ENCODE measurements at places on chromosomes 7 and 10. TPM values are rescaled to one million over a fixed set of nuclear protein-coding genes. Genes with fewer than 3 reads are reported as not detected.

POU6F2 gene
- total RNA-seq, result 1.4 TPM

- no peak for DNase-seq
These were observed 108.5 kb downstream of the RAB18 start for GRCh38 chr10:27612551-27613035.

TBX20 gene
- 1.9 TPM for total RNA-seq

GRCh38 chr10:75403144-75403938 is 1.8 kb upstream of the ZNF503 start:
- DNase-seq, result peak; percentile 58

NUDCD3 gene
- total RNA-seq, result 75.3 TPM

DNA sequence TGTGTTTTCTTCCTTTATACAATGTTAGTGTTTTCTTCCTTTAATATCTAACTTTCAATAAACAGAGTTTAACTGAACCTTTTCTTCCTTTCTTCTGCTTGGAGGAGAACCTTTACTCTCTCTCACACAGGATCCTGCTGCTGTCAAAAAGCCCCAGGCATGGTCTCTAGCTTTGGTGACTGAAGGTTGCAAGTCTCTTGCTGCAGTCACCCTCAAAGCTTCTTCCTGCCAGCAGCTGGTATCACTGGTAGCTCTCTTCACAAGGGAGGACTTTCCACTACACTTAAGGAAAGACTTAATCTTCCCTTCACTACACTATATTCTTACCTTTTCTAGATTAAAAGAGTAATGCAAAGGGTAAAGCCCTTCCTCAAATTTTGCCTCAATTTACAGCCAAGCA is 153.4 kb downstream of the SGMS1 start:
- DNase-seq, result no peak

DNA sequence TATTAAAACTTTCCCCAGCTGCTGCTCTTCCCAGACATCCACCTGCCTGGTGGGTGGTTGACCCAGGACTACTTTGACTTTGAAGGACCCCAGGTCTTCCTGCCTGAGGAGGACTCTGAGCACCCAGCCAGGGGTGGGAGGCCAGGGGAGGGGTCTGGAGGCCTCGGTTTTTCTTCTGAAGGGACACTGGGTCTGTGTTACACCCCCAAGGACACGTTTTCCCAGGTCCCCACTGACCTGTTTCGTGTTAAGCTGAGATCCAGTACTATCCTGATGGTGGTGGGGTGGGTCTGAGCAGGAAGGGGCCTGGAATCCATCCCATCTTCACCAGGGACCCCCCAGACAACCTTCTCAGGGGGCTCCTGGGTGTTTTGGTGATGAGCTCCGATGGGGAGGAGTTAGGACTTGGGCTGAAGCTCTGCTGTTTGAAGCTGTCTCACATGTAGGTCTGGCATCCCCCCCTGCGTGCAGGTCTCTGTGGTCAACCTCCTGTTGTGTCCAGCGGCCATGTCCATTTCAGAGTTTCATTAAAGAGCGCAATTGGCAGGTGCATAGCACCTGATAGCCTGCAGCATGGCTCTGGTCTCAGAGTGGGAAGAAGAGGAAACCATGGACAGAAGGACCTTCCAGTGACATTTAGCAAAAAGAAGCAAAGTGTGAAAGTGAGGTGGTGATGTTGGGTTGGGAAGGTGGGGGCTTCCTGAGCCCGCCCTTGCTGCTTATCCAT is 3.5 kb downstream of the JAKMIP3 start:
- no peak for DNase-seq

DNA sequence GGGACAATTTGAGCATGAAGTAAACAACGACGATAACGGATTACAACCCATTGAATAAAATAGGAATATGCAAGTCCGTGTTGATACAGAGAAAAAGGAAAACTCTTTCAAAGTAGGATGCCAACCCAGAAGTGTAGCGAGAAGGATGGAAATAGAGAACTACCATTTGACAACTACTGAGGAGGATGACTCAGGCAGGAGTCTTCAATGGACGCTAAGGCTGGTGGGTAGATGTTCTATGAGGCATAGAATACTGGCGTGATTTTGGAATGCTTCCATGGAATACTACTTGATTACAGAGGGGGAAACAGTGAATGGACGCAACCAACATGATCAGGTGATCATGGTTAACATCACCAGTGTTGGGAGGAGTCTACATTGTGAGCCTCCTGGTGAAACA is 828 bp upstream of the CFAP70 start:
- peak; percentile 13 for DNase-seq

- DNase-seq, result no peak
These were observed 162.1 kb downstream of the FANK1 start for GRCh38 chr10:126058507-126058906.

- peak; percentile 76 for DNase-seq
These were observed 48.3 kb downstream of the ZNF783 start for GRCh38 chr7:149310113-149310836.

DNA sequence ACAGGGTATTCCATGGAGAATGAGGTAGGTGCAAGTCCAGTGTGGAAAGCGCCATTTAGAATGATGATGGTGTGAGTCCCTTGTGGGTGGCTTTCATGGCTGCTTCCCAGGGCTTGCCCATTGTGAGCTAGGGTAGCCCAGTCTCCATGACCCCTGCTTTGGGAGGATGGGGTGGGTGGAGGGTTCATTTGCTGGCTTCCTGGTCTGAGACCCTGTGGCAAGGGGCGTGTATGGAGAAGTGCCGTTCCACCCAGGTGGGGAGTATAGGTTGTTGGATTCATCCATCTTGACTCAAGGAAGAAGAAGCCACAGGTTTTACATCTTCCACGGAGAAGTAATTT is 27.7 kb downstream of the CCM2 start:
- DNase-seq, result no peak

CYP2E1 gene
- total RNA-seq, result 2.5 TPM

DNA sequence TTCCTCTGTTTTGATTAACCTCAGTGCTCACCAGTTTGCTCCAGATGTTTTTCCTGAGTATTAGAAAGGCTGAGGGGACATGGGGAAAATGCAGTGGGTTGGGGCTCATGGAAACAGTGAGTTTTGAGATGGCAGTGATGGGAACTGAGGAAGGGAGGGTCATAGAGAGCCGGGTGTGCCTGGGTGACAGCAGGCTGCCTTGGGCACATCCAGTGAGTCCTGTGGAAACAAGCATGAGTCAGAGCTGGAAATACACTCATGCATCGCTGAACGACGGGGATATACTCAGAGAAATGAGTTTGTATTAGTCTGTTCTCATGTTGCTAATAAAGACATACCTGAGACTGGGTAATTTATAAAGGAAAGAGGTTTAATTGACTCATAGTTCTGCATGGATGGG is 202.2 kb downstream of the TMEM178B start:
- DNase-seq, result peak; percentile 19

GSAP gene
- 5.8 TPM for total RNA-seq

GRCh38 chr7:80140388-80140787 is 5.8 kb downstream of the GNAI1 start:
- no peak for DNase-seq

DNA sequence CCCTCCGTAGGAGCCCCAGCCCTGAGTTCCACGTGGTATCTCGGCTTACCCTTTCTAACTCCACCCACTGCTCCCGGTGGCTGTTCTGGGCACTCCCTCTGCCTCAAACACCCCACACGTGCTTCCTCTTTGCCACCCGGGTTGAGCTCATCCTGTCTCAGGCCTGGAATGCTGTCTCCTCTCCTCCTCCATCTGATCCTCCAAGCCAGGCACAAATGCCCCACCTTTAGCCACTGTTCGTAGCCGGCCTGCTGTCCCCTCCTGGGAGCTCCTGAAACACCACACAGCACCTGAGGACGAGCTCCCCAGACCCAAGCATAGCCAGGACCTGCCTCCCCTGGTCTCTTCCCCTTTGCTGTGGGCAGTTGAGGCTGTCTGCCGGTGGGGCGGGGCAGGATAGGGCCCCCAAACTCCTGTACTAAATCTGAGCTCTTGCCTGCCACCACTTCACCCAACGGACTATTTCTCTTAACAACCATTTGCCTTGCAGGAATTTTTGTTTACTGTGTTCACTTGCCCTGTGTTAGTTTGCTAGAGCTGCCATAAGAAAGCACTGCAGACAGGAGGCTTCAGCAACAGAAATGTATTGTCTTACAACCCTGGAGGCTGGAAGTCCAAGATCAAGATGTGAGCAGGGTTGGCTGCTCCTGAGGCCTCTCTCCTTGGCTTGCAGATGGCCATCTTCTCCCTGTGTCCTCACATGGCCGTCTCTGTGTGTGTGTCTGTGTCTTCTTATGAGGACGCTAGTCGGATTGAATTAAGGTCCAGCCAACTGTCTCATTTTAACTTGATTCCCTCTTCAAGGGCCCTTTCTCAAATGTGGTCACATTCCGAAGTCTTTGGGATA is 58.3 kb upstream of the SHH start:
- no peak for DNase-seq

DNA sequence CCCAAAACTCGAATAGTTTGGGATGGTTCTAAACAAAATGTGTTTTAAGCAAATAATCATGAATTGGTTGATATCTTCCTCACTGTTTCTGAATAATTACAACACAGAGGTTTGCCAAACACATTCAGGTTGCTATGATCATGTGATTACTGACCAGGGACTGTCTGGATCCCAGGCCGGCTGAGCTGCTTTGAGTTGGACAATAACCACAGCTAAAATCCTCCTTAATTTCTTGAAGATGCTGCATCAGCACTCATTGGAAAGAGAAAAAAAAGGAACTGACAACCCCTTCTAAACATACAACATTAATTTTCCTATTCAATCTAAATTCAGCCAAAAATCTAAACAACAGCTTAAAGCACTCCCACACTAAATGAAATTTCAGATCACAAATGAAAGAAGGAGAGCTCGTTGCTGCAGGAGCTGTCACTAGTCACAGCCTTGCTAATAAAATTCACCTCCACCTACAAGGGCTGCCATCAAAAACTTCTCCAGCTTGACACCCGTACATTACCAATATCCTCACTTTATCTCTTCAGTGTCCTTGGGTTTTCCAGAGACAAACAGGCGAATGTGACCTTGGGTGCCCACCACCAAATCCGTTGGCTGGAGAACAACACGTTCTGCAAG is 560.2 kb downstream of the KCNMA1 start:
- no peak for DNase-seq

- no peak for DNase-seq
These were observed 24.0 kb upstream of the A1CF start for GRCh38 chr10:50909334-50910014.

DNA sequence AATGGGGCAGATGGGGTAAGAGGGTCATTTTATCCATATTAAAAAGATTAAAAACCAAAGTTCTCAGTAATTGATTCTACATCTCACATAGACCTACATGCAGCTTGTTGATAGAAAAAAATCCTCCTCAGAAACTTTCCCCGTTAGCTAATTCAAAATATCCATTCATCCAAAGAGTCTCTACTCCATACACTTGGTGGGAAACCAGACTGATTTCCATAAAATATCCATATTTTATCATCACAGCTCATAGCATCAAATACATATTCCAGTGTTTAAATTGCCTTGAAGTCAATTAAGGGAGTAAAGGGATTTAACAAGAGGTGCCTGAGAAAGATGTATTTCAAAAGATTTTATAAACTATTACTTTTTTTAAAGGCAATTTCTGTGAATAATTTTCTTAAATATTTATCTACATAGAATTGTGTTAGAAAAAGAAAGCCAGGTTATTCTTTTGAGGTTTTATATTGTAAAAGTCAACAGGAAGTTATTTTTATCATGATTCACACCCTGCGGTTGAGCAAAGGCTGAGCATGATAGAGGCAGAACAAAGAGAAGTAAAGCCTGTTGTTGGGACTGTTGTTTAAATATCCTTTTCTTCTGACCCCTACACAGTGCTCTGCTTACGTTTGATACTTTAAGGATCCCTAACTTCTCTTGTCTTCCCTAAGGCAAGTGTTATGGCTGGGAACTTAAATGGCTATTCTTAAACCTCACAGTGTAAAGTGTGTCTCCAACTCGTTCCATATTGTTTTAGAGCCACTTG is 266.7 kb downstream of the PRKG1 start:
- DNase-seq, result peak; percentile 19

DNA sequence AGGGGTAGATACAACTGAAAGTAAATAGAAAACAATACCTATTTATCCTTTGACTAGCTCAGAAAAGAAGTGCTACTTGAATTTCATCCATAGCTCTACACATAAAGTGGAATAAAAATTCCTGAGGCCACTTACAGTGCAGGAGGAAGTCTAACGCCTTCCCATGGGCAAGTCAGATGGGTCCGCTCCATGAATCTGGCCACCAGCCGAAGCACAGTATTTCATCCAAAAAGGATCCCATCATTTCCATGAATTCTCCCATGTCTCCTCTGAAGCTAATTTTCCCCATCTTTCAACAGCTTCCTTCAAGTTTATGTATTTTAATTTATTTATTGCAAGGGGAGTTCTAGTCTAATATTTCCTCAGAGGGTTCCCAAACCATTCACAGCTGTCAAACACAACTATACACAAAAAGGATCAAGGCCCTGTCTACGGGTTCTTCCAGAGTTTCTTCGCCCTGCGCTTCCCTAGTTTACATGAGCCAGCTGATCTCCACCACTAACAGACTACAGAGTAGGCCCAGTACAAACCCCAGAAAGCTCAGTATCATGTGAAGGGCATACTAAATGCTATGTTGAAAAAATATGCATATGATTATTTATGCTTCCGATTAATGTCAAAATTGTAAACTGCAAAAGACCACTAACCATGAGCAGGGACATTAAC is 184.7 kb downstream of the DOCK4 start:
- DNase-seq, result no peak

- no peak for DNase-seq
These were observed 562 bp downstream of the NUB1 start for GRCh38 chr7:151342102-151342646.

DNA sequence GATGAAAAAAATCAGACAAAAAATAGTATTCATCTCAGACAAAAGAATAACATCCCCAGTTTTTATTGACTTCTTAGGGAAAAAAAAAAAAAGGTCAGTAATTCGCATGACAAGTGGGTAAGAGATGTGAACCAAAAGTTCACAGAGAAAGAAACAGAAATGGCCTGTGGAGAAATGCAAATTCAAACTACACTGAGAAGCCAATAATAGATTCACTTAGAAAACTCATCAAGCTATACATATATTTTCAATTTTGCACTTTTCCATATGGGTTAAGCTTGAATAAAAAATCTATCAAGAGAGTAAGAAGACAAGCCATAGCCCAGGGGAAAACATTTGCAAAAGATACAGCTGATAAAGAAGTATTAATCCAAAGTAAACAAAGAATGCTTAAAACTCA is 28.0 kb downstream of the HERC4 start:
- DNase-seq, result no peak
